NCI-H1105 treated with DMSO at 0.1 percent for 48 hours (cell line): ENCODE measurements at places on chromosomes 5 and 9.

- peak; percentile 97 for DNase-seq
Measured at GRCh38 chr9:77015327-77016048, 4.0 kb upstream of the FOXB2 start.

DNA sequence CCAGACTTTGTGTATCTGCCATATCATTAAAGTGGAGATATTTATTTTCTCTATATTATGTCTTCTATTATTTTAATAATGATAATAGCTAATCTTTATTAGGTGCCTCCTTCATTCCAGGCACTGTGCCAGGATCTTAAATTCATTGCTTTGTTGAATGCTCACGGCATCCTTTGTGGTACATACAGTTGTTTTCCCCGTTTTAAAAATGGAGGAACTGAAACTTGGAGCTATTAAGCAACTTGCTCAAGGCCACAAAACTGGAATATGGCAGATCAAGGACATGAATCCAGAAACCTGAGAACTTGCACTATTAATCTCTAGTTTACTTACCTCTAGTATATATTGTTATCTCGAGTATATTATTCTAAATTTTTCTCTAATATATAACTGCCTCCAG is 41.5 kb upstream of the PPP3R2 start:
- no peak for DNase-seq

GRCh38 chr9:112726428-112726827 is 8.5 kb upstream of the INIP start:
- no peak for DNase-seq

DNA sequence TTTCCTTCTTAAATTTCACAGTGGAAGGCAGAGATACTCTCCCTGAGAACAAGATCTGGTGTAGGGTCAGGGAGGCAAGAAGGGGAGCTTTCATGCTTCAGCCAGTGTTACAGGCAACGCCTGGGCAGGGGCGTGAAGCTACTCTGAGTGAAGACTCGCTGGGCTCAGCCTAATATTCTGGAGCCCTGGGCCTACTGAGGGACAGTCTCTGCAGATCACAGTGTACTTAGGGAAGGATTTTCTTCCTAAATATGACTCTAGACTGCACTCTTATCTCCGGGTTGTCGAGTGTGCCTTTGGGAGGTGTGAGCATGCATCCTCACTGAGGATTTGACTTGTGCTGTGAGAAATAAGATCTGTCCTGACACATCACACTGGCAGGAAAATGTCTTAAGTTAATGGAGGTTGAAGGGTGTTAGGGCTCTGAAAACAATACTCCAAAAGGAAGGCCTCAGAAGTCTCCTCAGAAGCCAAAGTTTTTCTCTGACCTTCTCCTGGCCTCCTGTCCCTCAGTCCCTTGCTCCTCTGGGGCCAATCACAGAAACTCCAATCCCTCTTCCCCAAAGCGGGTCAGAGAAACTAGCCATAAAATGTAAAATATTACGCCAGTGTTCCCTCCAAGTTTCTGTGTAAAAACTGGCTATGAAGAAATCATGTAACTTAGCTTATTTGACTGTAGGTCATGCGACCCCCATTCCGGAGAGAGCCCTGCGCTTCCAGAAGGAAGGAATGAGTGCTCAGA is 156.8 kb upstream of the TBC1D2 start:
- DNase-seq: no peak

- DNase-seq: no peak
Measured at GRCh38 chr5:31452314-31452713, 79.6 kb downstream of the DROSHA start.

GRCh38 chr9:105305856-105306255 is 61.4 kb downstream of the SLC44A1 start:
- DNase-seq: no peak

- no peak for DNase-seq
Measured at GRCh38 chr5:59190746-59191145, 607.9 kb downstream of the RAB3C start.

- DNase-seq: no peak
Measured at GRCh38 chr5:54533541-54534190, 16.1 kb downstream of the SNX18 start.
